ENCODE measurements at places on chromosomes 1 and 21.

- no peak for DNase-seq
Observed at GRCh38 chr1:42176902-42177519, 12.5 kb upstream of the GUCA2A start.

- no peak for DNase-seq
Observed at GRCh38 chr1:164805399-164805798, 246.4 kb downstream of the PBX1 start.

- no peak for DNase-seq
Observed at GRCh38 chr1:203280061-203280460, 25.3 kb upstream of the BTG2 start.

DNA sequence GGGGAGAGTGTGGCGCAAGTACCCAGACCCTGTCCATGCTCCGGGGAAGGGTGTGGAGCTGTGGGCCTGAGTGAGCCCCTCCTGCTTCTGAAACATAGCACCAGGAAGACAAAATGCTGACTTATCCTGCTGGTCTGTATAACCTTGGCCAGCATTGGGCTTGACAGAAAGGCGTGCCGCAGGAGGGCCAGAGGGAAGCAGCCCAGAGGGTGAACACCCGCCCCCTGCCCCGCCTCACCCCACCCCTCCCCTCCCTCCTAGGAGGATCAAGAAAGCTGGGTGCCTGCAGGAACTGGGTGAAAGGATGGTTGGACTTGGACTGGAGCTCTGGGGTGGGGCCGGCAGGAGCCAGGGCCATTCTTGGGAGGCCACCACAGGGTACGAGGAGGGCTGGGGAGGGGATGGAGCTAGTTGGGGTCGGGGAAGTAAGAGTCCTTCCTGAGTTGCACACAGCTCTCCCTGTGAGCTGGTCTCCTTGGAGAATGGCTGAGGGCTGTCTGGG is 27.1 kb downstream of the PTPRF start:
- DNase-seq, result no peak

GRCh38 chr1:236952246-236953003 is 51.8 kb downstream of the MT1HL1 start:
- no peak for DNase-seq

DNA sequence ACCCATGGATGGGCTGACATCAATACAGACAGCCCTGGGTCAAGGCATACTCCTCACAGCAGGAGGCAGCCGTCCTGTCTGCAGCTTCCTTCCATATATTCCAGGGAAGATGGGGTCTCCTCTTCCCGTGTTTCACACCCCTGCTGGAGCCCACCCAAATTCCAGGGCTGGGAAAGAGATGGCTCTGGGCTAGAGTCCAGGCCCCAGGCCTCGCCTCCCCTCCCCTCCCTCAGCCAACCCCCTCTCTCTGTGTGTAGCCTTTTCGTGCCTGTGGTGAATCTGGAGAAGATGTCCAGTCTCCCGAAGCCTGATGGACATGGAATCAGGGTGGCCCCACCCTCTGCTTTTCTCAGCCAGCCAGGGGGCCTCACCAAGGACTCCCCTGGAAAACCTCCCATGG is 3.6 kb downstream of the ATXN7L2 start:
- DNase-seq, result no peak

- DNase-seq, result no peak
Observed at GRCh38 chr21:14284481-14284880, 68.5 kb downstream of the RBM11 start.

DNA sequence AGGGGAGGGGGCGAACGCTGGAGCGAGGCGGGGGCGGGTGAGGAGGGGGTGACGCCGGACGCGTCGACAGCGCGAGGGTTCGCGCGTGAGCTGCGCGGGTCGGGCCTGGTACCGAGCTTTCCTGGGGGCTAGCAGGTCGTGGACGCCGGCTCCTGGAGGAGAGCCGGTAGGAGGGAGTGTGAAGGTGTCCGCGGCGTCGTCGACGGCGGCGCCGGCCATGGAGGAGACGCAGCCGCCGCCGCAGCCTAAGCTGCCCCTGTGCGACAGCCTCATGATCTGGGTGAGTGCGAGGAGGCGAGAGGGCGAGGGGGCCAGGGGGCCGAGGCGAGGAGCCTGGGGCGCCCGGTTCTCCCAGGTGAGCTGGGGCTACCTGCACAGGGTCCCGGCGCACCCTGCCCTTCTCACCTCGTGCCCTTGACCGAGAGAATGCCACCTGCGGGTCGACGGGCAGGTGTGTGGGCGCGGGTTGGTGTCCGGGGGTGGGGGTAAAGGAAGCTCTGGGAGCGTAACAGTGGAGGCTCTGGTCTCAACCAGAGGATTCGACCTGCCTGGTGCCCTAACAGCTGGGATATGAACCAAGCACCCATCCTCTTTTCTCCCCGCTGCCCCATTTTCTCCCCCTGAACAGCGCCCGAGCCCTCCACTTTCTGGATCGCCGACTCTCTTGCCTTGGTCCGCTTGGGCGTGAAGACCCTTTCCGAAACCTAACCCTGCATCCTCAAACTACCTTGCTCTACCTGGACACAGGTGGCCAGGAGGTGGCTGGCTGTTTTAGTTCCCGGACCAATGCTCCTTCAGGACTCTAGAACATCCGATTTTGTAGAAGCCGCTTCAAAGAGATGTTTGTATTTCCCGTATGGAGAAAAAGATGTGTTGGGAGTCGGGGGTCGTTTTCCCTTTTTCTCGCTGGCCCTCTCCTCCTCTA is at the start of gene HOOK1:
Gene HOOK1, plus strand, starts transcription at position 49 of the 925 bp plus-strand sequence. Its CDS starts 169 bp downstream, at position 218.
- no peak for DNase-seq

DNA sequence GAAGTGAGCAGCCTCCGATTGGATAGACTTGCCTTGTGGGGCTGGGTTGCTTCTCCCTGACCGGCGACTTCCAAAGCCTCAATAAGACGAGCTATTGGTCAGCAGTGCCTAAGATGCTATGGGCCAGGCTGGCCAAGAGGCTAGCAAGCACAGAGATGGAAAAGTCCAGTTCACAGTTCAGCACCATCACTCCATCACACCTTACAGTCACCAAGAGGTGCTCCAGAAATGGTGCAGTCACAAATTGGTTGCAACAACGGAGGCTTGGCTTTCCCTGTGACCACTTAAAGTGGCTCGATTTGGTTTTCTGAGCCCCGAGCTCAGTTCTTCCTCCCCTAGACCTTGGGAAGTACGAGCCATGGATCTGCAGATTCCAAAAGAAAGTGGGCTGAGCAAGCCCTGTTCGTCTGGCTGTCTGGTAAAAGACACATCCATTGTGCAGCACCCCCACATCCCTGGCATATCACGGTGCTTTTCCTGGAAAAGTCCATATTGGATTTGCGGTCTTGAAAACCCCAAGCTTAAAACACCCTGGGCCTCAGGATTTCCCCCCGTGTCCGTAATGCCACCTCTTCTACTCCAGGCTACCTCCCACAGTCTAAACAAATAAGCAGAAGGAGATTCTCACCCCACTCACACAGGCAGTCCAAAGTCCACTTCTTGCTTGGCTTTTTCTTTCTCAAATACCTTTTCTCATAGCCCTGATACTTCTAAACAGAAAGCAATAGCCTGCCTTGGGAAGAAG is 1.3 kb downstream of the SLAMF1 start:
- no peak for DNase-seq

DNA sequence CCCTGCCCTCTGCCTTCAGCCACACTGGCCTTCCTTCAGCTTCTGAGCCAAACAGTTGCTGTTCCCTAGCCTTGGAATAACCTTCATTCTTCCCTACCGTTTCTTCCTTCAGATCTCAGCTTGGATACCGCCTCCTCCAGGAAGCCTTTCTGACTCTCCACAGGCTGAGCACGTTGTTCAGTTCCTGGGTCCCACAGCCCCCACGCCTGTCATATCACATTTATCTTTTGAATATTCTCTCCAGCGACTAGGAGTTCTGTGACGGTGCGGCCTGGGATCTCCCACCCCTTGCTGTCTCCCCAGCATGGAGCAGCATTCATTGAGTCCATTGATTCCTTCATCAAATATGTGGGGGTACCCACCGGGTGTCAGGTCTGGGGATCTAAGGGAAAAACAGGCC is 39.2 kb downstream of the EPHA2 start:
- DNase-seq, result no peak

- DNase-seq, result no peak
Observed at GRCh38 chr1:25063591-25064416, 133.7 kb upstream of the RUNX3 start.

GRCh38 chr1:157098519-157098918 is 1.1 kb downstream of the ETV3L start:
- DNase-seq, result no peak

DNA sequence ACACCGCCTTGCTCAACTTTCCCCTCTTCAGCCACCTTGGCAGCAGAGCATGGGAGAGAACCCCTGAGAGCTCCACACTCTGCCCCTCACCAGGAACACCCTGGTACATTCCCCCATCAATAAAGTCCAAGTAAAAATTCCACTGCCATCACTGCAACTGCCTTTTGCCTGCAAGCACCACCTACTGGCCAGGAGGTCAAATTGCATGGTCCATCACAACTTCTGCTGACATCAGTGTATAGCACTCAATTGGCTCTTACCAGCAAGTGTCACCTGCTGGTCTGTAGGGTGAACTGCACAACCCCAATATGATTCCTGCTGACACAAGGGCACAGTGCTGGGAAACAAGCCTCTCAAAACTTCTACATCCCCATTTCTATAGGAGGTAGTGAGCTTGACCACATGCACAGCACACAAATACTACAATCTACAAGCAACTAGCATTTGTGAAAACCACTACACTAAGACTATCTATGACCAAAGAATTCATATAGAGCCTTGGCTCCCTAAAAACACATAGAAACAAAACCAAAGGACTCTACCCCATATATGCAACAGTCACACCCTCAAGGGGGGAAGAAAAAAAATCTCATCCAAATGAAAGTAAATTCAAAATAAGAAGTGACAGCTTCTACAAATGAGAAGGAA is 69.2 kb downstream of the FASLG start:
- DNase-seq, result no peak

- DNase-seq, result no peak
Observed at GRCh38 chr1:156750191-156750672, 1.2 kb downstream of the HDGF start.

- no peak for DNase-seq
Observed at GRCh38 chr1:90781534-90781933, 64.4 kb upstream of the BARHL2 start.

GRCh38 chr1:183533617-183534174 is 56.6 kb downstream of the NCF2 start:
- DNase-seq, result no peak

DNA sequence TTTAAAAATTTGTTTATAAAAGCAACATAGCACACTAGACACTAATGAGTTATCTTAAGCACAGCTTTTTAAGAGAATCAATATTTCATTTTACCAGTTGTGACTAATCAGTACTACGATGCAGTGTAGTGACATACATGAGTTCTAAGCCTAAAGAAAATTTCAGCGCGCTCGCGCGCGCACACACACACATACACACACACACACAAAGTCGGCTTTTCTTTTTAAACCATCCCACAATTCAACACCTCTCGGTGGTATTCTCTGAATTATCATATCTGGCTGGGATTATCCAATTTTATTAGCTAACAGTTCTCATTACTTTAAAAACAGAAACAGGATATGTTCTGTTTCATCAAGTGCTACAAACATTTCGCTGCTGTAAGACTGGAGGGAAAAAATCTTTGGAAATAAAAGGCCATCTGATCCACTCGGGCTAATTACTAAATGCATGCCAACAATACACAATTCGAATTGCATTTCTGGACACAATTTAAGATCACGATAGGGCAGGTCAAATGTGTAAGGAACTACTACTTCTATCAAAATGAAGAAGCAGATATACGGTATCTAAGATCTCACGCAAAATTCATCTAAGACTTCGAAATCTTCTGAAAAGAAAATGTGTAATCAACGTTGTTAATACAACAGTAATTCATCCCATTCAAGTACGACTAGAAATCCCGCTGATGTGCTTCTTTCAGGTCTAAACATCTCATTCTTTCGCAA is 1.2 kb downstream of the TUT4 start:
- no peak for DNase-seq

DNA sequence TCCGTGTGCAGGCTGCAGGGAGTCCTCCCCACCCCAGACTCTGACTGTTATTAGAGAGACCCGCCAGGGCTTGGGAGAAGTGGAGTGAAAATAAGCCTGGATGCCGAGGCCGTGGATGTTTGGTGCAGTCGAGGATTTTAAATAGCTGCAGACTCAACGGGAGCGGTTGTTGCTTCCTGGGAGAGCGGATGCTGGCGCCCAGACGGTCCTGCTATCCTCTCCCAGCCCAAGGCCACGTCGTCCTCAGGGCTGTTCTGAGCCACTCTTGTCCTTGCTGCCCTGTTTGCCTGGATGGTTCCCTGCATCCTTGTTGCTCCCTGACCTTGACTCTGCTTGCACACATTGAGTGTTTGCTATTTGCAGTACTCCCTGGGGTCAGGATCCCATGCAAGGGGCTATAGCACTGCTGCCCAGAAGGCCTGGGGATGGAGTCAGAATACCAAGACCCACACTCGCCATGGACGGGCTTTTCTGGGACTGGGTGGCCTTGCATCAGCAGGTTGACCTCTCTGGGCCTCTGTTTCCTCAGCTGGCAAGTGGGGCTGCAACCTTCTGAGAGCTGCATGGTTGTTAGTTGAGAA is 205.3 kb upstream of the C1orf174 start:
- DNase-seq, result no peak

DNA sequence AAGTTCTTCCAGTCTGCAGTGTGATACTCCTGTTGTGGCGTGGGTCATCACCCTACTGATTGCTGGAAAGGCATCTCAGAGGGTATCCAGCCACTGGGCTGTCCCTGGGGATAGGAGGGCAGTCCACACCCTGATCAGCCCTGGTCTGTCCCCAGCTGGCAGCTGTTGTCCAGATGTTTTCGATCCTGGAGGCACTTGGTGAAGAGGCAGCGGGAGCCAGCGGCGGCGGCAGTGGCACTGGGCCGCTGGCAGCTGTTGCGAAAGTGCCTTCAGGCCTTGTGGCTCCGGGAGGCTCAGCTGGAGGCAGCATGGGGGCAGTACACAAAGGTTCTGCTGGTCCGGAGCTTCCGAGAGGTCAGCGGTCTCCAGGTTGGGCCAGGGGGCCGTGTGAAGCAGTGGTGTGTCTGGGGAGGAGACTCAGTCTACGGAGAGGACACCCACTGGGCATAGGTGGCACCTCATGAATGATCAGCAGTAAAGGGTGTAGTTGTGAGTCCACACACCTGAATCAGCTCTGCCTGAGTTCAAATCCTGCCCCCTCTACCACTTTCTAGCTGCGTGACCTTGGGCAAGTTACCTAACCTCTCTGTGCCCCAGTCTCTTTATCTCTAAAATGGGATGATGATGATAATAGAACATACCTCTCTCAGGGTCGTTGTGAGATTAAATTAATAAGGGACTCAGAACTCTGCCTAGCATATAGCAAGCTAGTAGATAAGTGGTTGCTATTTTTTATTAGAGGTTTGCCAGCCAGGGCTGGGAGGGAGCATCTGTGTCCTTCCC is 6.1 kb downstream of the C1orf167 start:
- no peak for DNase-seq

DNA sequence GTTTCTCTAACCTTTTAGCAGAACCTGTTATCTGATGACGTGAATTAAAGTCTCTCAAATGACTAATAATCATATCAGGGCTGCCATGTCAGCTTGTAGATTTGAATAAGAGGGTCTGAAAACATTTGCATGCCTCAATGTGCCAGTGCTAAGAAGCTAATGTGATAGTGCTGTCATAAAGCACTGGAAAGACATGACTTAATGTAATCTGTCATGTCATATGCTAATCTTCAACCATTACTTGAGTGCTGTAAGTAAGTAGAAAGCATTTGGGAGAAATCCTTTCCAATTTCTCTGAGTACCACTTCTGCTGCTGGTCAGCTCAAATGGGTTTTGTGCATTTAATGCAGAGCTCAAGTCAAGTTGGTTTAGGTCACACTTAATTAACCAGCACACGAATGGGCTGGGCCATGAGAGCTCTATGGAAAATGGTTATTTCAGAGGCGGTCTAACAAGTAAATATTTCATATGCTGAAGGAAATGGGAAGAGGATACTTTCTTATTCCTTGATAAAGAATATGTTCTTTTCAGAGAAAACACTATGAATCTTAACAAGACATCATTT is 609.2 kb downstream of the LMO4 start:
- no peak for DNase-seq

All from fibroblast of skin of left biceps (primary cell).